ENCODE measurements at places on chromosomes 3 and 15. TPM values are rescaled to one million over a fixed set of nuclear protein-coding genes. Genes with fewer than 3 reads are reported as not detected.
A peak's percentile ranks its signal among the peaks of the same experiment; 100 is the strongest.

The TTC23 gene
- total RNA-seq, result 22.3 TPM

The ZMYND10 gene
- total RNA-seq, result 0.13 TPM

The FSTL1 gene
- total RNA-seq, result 690 TPM

The GREM1 gene
- 0.07 TPM for total RNA-seq

The CHST13 gene
- total RNA-seq, result not detected

DNA sequence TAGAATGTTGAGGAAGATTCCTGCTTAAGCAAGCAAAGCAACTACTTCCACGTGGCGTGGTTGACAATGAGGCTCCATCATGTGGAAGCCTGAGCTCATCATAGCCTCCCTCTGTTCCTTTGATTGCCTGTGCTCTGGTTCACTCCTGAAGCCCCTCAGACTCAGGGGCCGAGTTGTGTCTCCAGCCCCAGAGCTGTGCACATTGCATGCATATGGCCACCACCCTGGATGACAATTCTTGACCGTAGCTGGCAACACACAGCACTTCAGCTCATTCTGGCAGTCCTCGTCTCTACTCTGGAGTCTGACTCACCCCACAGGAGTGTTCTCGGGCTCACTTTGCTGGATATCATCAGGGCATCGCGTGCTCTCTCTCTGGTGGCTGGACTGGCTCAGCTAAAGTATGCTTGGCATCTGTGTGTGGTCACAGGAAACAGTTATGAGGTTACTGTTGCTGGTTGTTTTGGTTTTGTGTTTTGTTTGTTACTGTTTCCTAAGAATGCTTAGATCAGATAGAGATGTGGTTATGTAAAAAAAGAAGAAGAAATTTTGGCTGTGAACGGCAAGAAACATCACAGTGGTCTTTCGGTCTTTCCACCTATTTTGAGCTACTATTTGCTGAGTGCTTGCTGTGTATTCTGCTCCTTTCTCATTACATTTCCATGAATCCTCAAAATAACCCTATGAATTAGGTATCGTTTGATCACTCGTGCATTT lies 41.6 kb upstream of the MRPS22 start:
- peak; percentile 66 for DNase-seq

DNA sequence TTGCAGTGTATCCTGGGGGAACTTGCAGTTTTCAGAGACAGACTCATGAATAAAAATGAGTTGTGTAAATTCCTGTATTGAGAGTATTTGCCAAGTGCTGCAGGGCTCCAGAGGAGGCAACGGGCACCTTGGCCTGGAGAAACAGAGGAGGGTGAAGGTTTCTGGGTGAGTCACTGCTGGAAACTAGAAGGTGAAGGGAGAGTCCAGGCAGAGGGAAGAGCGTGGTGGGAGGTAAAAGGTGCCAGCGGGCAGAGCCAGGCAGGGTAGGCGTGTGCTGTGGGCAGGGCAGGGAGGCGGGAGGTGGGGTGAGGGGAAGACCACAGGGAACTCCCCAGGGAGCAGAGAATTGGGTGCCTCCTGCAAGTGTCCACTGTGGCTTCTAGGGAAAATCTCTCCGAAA lies 120.8 kb downstream of the SLCO3A1 start:
- no peak for DNase-seq

- no peak for DNase-seq
Measured at GRCh38 chr15:47929138-47929803, 191.5 kb upstream of the SLC24A5 start.

- DNase-seq, result no peak
Measured at GRCh38 chr15:72197041-72197459, 537 bp downstream of the GRAMD2A start.

DNA sequence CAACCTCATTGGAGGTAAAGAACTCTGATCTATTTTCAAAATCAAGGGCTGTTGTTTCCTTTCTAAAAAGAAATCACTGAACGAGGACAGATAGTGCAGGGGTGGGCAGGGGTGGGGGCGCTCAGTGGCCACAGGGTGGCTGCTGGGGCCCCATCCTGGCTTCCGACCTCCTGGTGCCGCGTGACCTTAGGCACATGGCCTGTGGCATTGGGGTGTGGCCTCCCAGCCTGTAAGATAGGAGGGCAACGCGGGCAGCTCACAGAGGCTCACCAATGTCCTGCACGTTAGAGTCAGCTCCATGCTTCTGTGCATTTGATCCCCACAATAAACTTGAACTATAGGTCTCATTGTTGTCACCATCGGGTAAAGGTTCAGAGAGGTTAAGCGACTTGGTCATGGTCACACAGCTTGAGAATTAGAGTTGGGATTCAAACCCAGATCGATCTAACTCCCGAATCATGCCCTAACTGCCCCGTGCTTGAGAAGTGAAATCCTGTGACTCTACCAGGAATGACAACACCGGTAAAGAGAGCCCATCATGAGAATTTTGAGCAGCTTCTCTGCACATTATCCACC lies 148.0 kb upstream of the SLC6A11 start:
- no peak for DNase-seq

DNA sequence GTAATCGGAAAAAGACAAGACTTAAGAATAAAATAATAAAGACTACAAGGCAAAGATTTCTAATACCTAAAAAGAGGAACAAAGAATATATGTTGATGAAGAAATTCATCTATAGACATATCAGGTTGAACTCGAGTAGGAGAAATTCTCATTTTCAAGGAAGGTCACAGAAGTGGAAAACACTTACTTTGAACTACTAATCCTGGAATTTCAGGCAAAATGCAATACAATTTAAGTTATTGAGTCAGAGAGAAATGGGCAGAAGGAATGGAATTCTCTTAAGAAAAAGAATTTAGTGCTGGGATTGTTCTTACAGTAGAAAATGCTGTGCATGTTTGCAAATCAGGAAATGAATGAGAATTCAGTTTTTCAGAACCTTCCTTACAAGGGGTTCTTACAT lies 135.9 kb upstream of the TGFBR2 start:
- DNase-seq, result no peak

- DNase-seq, result no peak
Measured at GRCh38 chr3:105598042-105598796, 231.5 kb downstream of the ALCAM start.

GRCh38 chr3:191376516-191377141 lies 46.3 kb upstream of the UTS2B start:
- peak; percentile 66 for DNase-seq

DNA sequence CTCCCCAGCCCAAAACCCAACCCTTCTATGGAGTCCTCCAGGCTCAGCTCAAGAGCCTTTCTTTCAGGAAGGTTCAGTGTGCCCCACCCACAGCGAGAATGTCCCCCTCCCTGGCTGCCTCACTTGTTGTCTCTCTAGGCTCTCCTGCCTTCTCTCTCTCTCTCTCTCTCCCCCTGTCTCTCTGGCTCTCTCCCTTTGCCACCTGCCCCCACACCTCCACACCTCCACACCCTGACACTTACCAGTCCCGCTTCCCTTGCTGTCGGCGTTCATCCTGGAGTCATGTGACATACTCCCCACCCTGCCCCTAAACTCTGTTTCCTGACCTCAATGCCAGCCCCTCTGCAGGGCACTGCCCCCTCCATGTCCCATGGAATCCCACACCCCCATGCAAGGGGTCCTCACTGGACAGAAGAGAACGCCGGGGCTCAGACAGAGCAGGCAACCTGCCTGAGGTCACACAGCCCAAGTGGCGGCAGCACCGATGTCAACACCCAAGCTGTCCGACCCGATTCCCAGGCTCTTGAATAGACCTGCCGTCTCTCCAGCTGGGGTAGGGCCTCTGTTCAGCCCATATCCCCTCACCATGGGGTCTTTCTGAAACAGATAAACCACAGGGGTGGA lies 28.5 kb upstream of the SLC6A6 start:
- no peak for DNase-seq

- DNase-seq, result no peak
Measured at GRCh38 chr3:52140000-52140399, 14.2 kb downstream of the POC1A start.

DNA sequence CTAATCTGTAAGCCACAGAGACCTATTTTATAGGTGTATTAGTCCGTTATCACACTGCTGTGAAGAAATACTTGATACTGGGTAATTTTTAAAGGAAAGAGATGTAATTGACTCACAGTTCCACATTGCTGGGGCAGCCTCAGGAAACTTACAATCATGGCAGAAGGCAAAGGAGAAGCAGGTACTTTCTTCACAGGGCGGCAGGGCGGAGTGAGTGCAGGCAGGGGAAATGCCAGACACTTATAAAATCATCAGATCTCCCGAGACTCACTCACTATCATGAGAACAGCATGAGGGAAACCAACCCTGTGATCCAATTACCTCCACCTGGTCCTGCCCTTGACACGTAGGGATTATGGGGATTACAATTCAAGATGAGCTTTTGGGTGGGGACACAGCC lies 108.7 kb downstream of the GALK2 start:
- DNase-seq, result no peak

DNA sequence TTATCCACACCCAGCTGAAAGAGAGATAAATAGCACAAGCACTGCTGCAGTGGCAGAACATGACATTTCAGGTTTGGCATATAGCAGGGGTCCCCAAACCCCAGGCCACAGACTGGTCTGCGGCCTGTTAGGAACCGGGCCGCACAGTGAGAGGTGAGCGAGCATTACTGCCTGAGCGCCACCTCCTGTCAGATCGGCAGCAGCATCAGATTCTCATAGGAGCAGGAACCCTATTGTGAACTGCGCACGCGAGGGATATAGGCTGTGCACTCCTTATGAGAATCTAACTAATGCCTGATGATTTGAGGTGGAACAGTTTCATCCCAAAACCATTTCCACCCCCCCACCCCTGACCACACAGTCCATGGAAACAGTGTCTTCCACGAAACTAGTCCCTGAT lies 54.6 kb downstream of the CCR4 start:
- DNase-seq, result no peak

DNA sequence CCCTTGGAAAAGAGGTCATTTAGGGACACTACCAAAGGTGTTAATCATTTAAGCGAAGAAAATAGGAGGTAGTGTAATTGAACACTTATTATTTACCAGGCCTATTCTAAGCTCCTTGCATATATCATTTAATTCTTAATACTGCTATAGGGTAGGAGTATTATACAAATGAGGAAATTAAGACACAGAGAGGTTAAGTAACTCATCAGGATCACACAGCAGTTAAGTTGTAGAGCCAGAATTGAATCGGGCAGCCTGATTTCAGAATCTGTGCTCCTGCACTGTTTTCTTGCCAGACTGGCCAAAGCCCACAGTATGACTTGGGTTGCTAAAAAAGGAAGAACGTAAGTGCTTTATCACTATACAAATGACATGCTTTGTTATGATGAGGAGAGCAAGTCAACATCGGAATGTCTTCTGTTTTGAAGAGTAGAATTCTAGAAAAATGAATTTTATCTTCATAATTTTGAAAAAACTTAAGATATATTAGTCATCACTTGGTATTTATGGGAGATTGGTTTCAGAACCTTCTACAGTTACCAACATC lies 31.4 kb downstream of the HPS3 start:
- DNase-seq, result no peak

- DNase-seq, result no peak
Measured at GRCh38 chr15:35130245-35130644, 45.1 kb upstream of the NANOGP8 start.

DNA sequence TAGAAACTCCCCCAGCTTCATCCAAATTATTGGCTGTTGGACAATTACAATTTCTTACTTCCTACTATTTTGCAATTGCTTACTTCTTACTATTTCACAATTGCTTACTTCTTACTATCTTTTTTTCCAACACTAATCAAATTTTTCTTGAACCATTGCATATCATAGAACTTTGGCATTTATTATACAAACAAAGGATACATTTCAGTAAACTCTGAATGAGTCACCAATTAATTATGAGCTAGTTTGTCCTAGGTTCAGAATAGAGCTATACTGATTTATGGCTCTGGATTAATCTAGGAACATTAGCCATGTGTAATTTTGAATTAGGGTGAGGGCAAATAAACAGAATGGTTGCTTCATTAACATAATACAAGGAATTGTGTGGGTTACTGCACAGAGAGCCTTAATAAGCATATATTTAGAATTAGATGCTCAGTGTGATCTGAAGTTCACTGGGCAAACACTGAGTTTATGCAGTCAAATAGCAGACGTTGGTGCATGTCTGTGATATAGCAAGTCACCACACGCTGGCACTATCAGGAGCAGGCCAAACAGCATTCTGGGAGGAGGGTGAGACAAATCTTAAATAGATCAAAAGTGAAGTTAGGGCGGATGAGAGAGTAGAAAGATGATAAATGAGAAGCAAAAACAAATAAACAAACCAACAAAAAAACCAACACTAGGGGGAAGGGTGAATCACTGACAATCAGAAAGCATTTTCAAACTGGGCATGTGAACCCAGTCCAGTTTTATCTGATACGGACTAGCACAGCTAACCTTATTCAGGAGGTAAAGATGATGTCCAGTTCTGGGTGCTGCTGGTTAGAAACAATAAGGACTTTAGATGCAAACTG lies 21.5 kb downstream of the GABRR3 start:
- DNase-seq, result no peak

Measured in pulmonary artery endothelial cell (primary cell).